Calu3 (cell line): ENCODE measurements at places on chromosomes 3 and 15. TPM values are rescaled to one million over a fixed set of nuclear protein-coding genes. Genes with fewer than 3 reads are reported as not detected.

- no peaks in the 10 kb centered on the region for H3K4me1 ChIP-seq
- no peak overlapping the region for H3K27ac ChIP-seq
- H3K27me3 ChIP-seq: no peaks in the 10 kb centered on the region
- H3K4me3 ChIP-seq: no peak overlapping the region
- no peak for DNase-seq
Measured at GRCh38 chr3:54653456-54654195, 274.2 kb downstream of the LRTM1 start.

CAMP gene
- total RNA-seq: not detected in 2 replicates

DNA sequence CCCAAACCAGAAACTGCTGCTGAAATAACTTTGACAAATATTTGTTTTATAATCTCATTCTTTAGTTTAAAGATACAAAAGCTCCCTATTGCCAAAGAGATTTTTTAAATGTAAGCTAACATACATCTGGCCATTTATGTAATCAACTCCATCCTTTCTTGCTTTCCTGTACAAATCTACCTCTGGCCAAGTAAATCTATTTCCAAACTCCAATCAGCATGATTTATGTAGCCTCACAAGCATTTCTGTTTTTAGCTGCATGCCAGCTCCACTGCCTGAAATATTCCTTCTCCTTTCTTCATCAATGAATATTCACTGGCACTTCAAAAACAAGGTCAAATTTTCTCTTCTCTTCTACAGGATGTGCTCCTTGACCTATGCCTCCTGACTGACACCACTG is 80.0 kb downstream of the SHOX2 start:
- H3K4me1 ChIP-seq: no peaks in the 10 kb centered on the region
- H3K4me3 ChIP-seq: no peak overlapping the region
- H3K27me3 ChIP-seq: no peaks in the 10 kb centered on the region
- no peak overlapping the region for H3K27ac ChIP-seq
- no peak for DNase-seq

DNA sequence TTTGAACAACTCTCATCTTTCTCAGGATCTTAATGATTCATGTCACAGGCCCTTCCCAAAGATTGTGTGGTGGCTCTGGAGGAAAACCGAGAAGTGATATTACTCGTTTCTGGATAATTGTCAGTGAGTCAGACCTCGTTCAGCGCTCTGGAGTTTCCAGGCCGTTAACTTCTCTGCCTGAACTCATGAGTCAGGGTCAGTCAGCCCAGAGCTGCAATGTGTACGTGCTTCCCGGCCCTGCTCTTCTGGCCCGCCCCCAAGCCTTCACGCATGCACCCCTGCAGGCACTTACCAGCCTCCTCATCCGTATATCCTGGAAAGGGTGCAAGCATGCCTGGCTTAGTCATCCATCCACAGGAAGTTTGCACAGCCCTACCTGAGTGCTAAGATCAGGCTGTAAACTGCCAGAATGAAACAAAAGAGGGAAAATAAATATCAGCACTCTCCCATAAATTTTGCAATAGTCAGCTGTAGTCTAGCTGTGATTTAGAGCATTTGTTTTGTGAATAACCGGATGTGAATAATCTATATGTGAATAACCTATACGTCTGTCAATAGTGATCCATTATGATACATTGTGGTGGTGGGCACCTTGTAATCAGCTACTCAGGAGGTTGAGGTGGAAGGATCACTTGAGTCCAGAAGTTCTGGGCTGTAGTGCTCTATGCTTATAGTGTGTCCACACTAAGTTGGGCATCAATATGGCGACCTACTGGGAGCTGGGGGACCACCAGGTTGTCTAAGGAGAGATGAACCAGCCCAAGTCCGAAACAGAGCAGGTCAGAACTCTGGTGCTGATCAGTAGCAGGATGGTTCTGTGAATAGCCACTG is 35.3 kb upstream of the SEMA4B start:
- peak overlapping the region; percentile 18 for H3K4me3 ChIP-seq
- H3K27ac ChIP-seq: peak overlapping the region; percentile 79
- H3K27me3 ChIP-seq: no peaks in the 10 kb centered on the region
- H3K36me3 ChIP-seq: peaks cover 8% of the 10 kb centered on the region
- peak; percentile 96 for DNase-seq
- peaks cover 44% of the 10 kb centered on the region for H3K4me1 ChIP-seq

- H3K27me3 ChIP-seq: no peaks in the 10 kb centered on the region
- H3K36me3 ChIP-seq: peaks cover 40% of the 10 kb centered on the region
- H3K27ac ChIP-seq: no peak overlapping the region
- no peak overlapping the region for H3K4me3 ChIP-seq
- no peaks in the 10 kb centered on the region for H3K4me1 ChIP-seq
Measured at GRCh38 chr3:31629054-31629453, 96.3 kb downstream of the STT3B start.

- no peak overlapping the region for H3K27ac ChIP-seq
- H3K4me1 ChIP-seq: no peaks in the 10 kb centered on the region
- no peak overlapping the region for H3K4me3 ChIP-seq
Measured at GRCh38 chr15:60763688-60764087, 284.7 kb upstream of the ICE2 start.

UNC45A gene
- 66.5 and 66.7 TPM in 2 replicates for total RNA-seq

- H3K4me1 ChIP-seq: peaks cover 10% of the 10 kb centered on the region
- H3K4me3 ChIP-seq: no peak overlapping the region
- no peaks in the 10 kb centered on the region for H3K36me3 ChIP-seq
- DNase-seq: no peak
Measured at GRCh38 chr15:84953726-84954125, 27.9 kb upstream of the PDE8A start.

LEKR1 gene
- 4.5 and 5.1 TPM in 2 replicates for total RNA-seq

DNA sequence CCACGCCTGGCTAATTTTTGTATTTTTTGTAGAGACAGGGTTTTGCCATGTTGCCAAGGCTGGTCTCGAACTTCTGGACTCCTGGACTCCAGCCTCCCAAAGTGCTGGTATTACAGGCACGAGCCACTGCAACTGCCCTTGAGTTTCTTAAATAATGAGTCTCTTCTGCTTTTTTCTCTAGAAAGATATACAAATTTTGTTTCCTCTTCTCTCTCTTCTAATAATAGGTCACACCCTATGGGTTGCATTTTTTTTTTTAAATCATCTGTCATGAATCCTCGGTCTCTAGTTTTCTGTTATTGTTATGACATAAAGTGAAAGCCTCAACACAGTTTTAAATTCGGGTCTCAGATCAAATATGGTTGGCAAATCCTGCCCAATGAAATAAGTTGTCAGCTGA is 111.2 kb downstream of the IL12A start:
- H3K27me3 ChIP-seq: no peaks in the 10 kb centered on the region
- H3K4me3 ChIP-seq: no peak overlapping the region
- H3K36me3 ChIP-seq: no peaks in the 10 kb centered on the region
- H3K4me1 ChIP-seq: peaks cover 22% of the 10 kb centered on the region

GRCh38 chr3:56926243-56926946 is 124.6 kb upstream of the ARHGEF3 start:
- no peak for DNase-seq
- H3K27ac ChIP-seq: no peak overlapping the region
- H3K27me3 ChIP-seq: no peaks in the 10 kb centered on the region
- no peaks in the 10 kb centered on the region for H3K36me3 ChIP-seq

DNA sequence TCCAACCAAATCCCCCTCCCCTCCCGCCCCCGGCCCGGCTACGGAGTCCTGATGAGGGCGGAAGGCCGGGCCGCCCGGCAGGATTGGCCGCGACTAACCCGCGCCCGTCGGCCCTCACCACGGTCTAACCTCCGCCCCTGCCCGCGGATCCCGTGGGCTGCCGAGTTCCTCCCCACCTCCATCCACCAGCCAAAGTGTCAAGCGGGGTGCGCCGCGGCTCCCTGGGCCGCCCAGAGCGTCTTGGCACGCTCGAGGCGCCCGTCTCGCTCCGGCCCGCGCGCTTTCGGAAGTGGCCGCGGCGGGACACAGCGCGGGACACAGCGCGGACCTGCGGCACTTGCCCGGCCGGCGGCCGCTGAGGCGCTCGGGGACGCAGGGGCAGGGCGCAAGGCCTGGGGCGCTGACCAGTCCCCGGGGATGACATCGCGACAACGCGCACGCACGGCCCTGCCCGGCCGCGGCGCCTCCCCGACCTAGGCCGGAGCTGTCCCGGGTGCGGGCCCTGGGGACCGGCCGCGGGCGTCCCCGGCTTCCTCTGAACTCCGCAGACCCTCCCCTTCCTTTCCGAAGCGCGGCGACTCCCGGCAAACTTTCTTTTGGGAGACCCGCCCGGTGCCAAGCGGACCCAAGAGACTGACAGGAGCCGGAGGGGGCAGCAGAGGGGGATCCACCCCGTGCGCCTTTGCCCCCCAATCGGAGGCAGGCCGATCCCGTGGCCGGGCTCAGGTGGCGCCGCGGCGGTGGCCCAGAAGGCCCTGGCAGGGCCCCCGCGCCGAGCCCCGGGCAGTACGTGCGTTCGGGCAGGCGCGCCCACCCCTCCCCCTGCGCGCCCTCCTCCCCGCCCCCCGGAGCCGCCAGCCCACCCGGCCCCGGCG is 112.8 kb upstream of the ICE2 start:
- peaks cover 65% of the 10 kb centered on the region for H3K27me3 ChIP-seq
- no peaks in the 10 kb centered on the region for H3K4me1 ChIP-seq
- H3K4me3 ChIP-seq: peak overlapping the region; percentile 82
- no peak overlapping the region for H3K27ac ChIP-seq
- DNase-seq: peak; percentile 57
- H3K36me3 ChIP-seq: peaks cover 23% of the 10 kb centered on the region

GRCh38 chr15:39919411-39919747 is 687 bp downstream of the GPR176 start:
- DNase-seq: no peak
- H3K4me3 ChIP-seq: peak overlapping the region; percentile 77
- no peaks in the 10 kb centered on the region for H3K27me3 ChIP-seq
- peaks cover 17% of the 10 kb centered on the region for H3K4me1 ChIP-seq
- no peak overlapping the region for H3K27ac ChIP-seq

- no peaks in the 10 kb centered on the region for H3K27me3 ChIP-seq
- H3K4me3 ChIP-seq: no peak overlapping the region
- H3K27ac ChIP-seq: no peak overlapping the region
- H3K36me3 ChIP-seq: peaks cover 5% of the 10 kb centered on the region
- no peak for DNase-seq
Measured at GRCh38 chr15:55928955-55929354, 64.5 kb downstream of the NEDD4 start.

- H3K27me3 ChIP-seq: no peaks in the 10 kb centered on the region
- H3K4me3 ChIP-seq: no peak overlapping the region
- peaks cover 8% of the 10 kb centered on the region for H3K4me1 ChIP-seq
- H3K36me3 ChIP-seq: no peaks in the 10 kb centered on the region
Measured at GRCh38 chr3:85560088-85560785, 601.4 kb downstream of the CADM2 start.

- no peak overlapping the region for H3K4me3 ChIP-seq
- H3K4me1 ChIP-seq: no peaks in the 10 kb centered on the region
- DNase-seq: no peak
- no peak overlapping the region for H3K27ac ChIP-seq
- peaks cover 37% of the 10 kb centered on the region for H3K27me3 ChIP-seq
Measured at GRCh38 chr3:70580021-70580420, 267.6 kb upstream of the MDFIC2 start.

DNA sequence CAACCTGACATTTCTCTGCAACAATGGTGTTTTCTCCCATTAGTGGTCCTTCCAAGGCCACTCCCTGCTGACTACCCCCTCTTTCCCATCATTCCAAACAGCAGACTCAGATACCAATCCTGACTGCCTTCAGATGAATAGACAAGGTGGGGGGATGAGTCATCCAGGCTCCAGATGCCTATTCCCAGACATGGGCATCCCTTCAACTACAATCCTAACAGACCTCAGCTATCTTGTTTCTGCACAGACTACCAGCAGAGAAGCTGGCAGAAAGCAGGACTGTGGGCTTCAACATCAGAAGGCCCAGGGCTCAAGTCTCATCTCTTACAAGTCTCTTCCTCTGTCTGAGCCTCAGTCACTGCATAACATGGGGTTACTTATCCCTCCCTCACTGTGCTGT is 2.2 kb downstream of the RBP1 start:
- peaks cover 47% of the 10 kb centered on the region for H3K4me1 ChIP-seq
- peaks cover 10% of the 10 kb centered on the region for H3K36me3 ChIP-seq
- no peak overlapping the region for H3K4me3 ChIP-seq
- no peak for DNase-seq
- H3K27me3 ChIP-seq: no peaks in the 10 kb centered on the region
- no peak overlapping the region for H3K27ac ChIP-seq

TSEN2 gene
- 26.7 and 32.0 TPM in 2 replicates for total RNA-seq

- no peak overlapping the region for H3K4me3 ChIP-seq
- H3K27ac ChIP-seq: no peak overlapping the region
- H3K4me1 ChIP-seq: no peaks in the 10 kb centered on the region
- DNase-seq: no peak
Measured at GRCh38 chr3:10952525-10952924, 40.0 kb upstream of the SLC6A1 start.

DNA sequence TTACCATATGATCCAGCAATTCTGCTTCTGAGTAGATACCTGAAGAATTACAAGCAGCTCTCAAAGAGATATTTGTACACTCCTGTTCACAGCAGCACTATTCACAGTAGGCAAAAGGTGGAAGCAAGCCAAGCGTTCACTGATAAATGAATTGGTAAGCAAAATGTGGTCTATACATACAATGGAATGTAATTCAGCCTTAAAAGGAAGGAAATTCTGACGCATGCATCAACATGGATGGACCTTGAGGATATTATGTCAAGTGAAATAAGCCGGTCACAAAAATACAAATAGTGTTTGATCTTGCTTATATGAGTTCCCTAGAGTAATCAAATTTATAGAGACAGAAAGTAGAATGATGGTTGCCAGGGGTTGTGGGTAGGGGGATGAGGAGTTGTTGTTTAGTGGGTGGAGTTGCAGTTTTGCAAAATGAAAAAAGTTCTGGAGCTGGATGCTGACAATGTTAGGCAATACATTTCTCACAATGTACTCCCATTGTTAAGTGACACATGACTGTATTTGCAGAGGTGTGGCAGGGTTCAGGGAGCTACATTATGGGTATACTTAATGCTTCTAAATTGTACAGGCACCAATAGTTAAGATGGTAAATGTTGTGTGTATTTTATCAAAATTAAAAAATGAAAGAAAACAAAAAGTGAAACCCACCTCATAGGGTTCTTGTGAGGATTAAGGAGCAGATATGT is 26.7 kb downstream of the SLC6A1 start:
- no peaks in the 10 kb centered on the region for H3K36me3 ChIP-seq
- H3K4me3 ChIP-seq: no peak overlapping the region
- peaks cover 100% of the 10 kb centered on the region for H3K27me3 ChIP-seq
- no peak overlapping the region for H3K27ac ChIP-seq
- peaks cover 9% of the 10 kb centered on the region for H3K4me1 ChIP-seq
- no peak for DNase-seq

GRCh38 chr15:62119874-62120273 is 45.2 kb downstream of the C2CD4B start:
- no peak overlapping the region for H3K4me3 ChIP-seq
- no peak for DNase-seq
- no peaks in the 10 kb centered on the region for H3K27me3 ChIP-seq
- peaks cover 82% of the 10 kb centered on the region for H3K4me1 ChIP-seq
- peak overlapping the region; percentile 69 for H3K27ac ChIP-seq
- peaks cover 16% of the 10 kb centered on the region for H3K36me3 ChIP-seq

DNA sequence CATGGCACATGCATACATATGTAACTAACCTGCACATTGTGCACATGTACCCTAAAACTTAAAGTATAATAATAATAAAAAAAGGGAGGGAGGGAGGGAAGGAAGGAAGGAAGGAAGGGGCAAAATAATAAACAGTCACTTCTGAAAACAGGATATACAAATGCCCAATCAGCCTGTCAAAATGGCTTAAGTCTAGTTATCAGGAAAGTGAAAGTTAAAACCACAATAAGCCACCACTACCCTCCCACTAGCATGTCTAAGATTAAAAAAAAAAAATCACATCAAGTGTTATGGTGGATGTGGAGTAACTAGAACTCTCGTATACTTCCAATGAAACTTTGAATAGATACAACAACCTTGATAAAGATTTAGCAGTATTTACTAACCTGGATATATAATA is 145.6 kb upstream of the GMNC start:
- no peaks in the 10 kb centered on the region for H3K36me3 ChIP-seq
- H3K27me3 ChIP-seq: no peaks in the 10 kb centered on the region
- no peak overlapping the region for H3K27ac ChIP-seq
- H3K4me3 ChIP-seq: no peak overlapping the region
- no peaks in the 10 kb centered on the region for H3K4me1 ChIP-seq
